ENCODE measurements at places on chromosomes 5 and 9.

DNA sequence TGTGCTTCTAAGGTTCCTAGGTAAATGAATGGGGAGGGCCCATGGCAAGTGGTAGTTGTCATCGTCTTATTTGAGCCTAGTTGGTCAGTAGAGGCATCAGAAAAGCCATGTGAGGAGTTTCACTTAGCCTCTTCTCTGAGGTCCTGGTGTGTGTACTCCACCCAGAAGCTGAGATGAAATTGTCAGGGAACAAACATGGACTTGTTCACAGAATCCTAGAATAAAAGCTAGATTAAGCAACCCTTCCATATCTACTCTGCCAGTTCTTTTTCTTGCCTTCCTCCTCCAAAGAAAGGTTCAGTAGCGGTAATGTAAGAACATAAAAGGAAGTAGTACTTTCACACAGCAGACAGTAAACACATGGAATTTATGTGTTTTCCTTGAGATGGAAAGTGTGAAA is 70.4 kb downstream of the ARHGAP26 start:
- DNase-seq = no peak

- no peak for DNase-seq
Observed at GRCh38 chr9:81123526-81123925, 565.8 kb downstream of the TLE1 start.

DNA sequence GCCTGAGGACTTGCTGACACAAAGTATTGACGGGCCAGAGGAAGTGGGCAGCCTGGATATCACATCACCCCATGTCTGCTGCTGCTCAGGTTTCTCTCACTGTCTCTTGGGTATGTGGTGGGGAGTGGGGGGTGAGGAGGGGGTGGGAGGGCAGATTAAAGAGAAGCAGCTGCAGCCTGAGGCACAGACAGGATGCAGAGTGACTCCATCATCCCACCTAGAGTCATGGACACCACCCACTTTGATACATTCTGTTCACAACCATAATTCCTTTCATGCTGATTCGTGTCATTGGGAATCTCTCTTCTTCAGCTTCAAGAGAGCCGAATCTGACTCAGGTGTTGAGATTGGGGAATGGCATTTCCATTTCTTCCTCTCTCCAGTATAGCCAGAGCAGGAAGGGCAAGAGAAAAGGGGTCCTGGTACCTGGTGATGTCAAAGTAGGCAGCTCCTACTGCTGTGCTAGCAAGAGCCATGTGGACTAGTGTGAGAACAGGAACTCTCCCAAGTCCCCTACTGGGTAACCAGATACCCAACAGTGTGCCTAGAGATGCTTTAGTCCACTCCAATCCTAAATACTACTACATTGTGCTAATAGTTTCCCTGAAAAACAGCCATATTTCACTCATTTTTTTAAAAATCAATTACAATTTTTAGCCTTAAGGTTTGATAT is 22.4 kb downstream of the GRAMD2B start:
- DNase-seq = no peak

DNA sequence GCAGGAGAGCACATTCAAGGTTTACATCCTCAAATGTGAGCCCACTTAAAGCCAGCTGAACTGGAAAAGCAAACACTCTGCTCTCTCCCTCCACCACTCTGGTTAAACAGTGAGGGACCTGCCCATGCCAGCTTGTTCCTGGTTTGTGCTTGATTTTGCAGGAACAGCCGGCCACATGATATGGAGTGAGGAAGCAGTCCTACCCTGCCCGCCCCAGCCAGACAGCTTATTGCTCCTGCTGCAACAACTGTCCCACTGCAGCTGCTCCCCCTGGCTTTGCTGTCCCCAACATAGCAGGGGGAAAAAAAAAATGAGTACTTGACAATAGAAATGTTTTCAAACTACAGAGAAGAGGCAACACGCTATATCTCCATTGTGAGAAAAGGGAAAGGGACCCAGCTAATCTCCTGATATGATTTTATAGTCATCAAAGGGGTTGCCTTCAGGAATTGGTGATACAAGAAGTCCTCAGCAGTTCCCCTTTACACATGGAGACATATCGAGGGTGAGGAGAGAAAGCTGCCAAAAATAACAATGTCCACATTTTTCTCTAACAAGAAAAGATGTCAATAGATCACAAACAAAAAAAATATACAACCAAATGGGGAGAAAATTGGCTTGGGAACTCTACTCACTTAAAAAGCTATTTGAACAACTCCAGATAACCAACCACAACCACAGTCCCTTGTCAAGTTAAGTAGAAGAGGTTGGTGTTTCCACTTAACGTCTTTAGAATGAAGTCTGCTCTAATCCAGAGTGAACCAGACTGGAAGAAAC is 4.6 kb downstream of the MYO10 start:
- DNase-seq = no peak

DNA sequence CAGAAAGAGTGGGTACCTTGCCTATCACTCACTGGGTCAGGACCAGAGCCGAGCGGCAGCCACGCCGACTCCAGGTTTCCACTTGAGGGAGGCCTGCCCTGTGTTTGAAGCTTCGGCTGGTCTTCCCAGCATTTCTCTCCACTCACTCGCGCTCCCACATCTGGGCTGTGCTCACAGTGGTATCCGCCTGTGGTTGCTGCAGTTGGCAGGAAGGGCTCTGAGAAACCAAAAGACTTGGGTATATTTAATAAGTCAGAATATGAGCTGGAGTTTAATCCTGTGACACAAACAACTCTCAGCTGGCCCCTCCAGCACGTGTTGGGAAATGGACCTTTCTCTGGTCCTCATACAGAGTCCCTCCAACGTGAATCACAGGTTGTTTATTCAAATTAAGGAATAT is 70.9 kb downstream of the SPRY4 start:
- no peak for DNase-seq

DNA sequence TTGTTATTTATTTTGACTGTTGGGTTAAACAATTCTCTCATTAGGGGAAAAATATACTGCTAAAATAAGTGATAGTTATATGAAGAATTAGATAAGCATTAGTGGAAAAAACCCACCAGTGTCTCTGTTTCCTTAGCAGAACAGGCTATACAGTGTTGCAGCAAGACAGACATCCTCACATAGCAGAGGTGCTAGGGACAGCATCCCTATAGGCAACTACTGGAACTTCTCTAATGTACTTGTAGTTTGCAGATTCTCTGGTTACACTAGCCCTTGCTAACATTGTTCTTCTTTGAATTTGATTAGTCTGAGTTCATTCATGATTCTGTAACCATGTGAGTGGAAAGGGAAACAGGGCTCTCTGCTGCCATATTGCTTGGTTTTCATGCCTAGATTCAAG is 661.8 kb upstream of the RGMB start:
- no peak for DNase-seq

GRCh38 chr5:168174376-168174775 is 117.1 kb upstream of the WWC1 start:
- peak; percentile 32 for DNase-seq
